ENCODE measurements at places on chromosomes 16 and 17. TPM values are rescaled to one million over a fixed set of nuclear protein-coding genes. Genes with fewer than 3 reads are reported as not detected.

The FCSK gene
- 4.6 TPM for polyA plus RNA-seq

The MYH8 gene
- polyA plus RNA-seq, result not detected

The RAB11FIP4 gene
- polyA plus RNA-seq, result 21.0 TPM

The TEX19 gene
- polyA plus RNA-seq, result 0.36 TPM

The RTN4RL1 gene
- 0.44 TPM for polyA plus RNA-seq

The GALR2 gene
- polyA plus RNA-seq, result 0.21 TPM

The KCNAB3 gene
- polyA plus RNA-seq, result 0.51 TPM

The LDHD gene
- polyA plus RNA-seq, result not detected

The PRM3 gene
- polyA plus RNA-seq, result not detected

The TMED6 gene
- polyA plus RNA-seq, result not detected

The TEKT1 gene
- not detected for polyA plus RNA-seq

The FBXL16 gene
- polyA plus RNA-seq, result 4.4 TPM

The BAHCC1 gene
- polyA plus RNA-seq, result not detected

The HELZ gene
- polyA plus RNA-seq, result 42.7 TPM

The CDH15 gene
- not detected for polyA plus RNA-seq

The ABCA8 gene
- polyA plus RNA-seq, result not detected

The FOXO3B gene
- 3.6 TPM for polyA plus RNA-seq

The ALDH3A1 gene
- polyA plus RNA-seq, result not detected

The TNK1 gene
- polyA plus RNA-seq, result 4.4 TPM

The SPATA33 gene
- 3.5 TPM for polyA plus RNA-seq

The SRL gene
- not detected for polyA plus RNA-seq

The KIF18B gene
- not detected for polyA plus RNA-seq

The HSF4 gene
- not detected for polyA plus RNA-seq

The TMIGD1 gene
- polyA plus RNA-seq, result not detected

The SNX20 gene
- polyA plus RNA-seq, result 44.6 TPM
